ENCODE measurements at places on chromosomes 2 and 18.

- no peak for DNase-seq
These were observed 61.6 kb downstream of the ICOS start for GRCh38 chr2:203997980-203998809.

DNA sequence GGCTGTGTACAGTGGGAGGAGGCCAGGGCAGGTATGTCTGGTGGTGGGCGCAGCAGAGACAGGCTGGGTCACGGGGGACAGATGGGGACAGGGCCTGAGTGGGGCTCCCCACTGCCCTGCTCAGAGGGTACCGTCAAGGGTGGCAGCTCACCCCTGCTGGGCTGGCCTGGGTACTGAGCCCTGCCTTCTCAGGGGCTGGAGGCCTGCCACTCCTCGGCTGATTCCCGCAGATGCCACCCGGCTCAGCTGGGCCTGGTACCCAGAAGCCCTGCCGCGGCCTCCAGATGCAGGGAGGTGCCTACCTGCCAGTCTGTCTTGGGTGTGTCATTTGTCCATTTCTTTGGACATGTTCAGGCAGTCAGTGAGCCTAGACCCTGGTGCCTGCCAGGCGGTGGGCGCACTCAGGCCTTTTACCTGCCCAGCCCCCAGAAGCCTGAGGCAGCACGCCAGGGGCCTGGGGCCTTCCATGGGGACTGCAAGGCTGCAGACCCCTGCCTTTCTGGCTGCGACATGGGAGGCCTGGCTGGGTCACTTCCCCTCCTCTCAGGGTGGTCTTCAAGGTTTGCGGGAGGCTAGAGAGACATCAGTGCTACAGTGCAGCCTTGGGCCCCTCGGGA, 3.3 kb downstream of the SNORC start:
- DNase-seq = no peak

GRCh38 chr2:65802298-65802942, 370.0 kb upstream of the SPRED2 start:
- no peak for DNase-seq

- peak; percentile 19 for DNase-seq
These were observed 690.0 kb upstream of the PIK3C3 start for GRCh38 chr18:41265047-41265446.

GRCh38 chr2:137210039-137210438, 444.7 kb downstream of the THSD7B start:
- no peak for DNase-seq

- no peak for DNase-seq
These were observed 156.7 kb downstream of the SLC4A3 start for GRCh38 chr2:219784178-219784577.

DNA sequence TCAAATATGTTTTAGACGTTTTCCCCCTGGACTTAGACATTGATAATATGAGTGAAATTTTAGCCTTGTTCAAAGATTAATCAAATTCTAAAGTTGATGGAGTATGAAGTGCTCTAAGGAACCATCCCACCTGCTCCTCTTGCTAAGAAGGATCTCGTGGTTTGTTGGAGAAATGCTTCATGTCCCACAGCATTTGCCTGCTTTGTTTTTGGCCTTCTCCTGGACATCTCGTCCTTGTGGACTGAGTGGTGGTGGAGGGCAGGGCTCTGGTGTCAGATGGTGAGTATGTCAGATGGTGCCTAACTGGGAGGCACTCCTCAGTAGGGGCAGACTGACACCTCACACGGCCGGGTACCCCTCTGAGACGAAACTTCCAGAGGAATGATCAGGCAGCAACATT, 39.7 kb upstream of the KCNE4 start:
- DNase-seq = no peak

- DNase-seq = no peak
These were observed 115.7 kb upstream of the SPRED2 start for GRCh38 chr2:65548064-65548463.

- no peak for DNase-seq
These were observed 502.2 kb downstream of the NR4A2 start for GRCh38 chr2:155830351-155830750.

GRCh38 chr2:158610059-158610458, 153.3 kb downstream of the PKP4 start:
- no peak for DNase-seq

DNA sequence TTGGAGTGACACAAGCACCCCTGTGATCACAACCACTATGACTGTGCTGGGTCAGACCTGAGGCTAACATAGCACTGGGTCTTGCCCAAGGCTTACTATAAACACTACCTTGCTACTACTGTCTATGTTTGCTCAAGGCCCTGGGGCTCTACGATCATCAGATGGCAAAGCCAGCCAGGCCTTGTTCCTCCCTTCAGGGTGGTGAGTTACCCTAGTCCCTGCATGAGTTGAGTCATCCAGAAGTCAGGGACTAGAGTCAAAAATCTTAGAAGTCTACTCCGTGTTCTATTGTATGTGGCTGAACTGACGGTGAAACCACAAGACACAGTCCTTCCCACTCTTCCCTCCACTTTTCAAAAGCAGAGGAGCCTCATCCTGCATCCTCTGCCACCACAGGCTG, 551.2 kb upstream of the FSIP2 start:
- DNase-seq = no peak

DNA sequence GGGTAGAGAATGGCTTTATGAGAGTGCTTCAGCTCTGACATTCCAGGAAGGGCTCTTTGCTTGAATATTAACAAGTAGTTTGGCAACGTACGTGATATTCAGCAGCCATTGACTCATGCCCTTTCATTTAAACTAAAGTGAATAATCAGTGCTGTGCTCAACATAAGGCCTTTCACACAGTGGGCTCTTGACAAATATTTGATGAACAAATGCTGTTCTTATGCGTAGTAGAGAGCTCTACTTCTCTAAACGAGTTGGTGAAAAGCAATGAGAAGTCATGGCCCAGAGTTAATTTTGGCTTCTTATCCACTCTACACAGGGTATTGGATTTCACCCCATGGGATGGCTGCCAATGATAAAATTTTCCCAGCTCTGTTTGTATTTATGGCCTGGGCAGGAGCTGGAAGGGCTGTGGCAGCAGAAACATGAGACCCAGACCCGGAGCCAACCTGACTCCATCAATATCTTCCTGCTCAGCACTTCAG, 338.9 kb downstream of the CCDC85A start:
- DNase-seq = peak; percentile 10

DNA sequence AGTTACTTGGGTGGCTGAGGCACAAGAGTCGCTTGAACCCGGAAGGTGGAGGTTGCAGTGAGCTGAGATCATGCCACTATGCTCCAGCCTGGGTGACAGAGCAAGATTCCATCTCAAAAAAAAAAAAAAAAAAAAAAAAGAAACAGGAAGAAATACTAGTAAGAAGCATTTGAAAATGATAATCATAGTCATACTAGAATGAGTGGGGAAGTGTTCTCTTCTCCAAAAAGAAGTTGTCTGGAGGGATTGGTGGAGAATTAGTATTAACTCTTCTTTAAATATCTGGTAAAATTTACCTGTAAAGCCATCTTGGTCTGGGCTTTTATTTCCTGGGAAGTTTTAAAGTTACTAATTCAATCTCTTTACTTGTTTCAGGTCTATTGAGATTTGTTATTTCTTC, 131.8 kb downstream of the FAM210A start:
- no peak for DNase-seq

DNA sequence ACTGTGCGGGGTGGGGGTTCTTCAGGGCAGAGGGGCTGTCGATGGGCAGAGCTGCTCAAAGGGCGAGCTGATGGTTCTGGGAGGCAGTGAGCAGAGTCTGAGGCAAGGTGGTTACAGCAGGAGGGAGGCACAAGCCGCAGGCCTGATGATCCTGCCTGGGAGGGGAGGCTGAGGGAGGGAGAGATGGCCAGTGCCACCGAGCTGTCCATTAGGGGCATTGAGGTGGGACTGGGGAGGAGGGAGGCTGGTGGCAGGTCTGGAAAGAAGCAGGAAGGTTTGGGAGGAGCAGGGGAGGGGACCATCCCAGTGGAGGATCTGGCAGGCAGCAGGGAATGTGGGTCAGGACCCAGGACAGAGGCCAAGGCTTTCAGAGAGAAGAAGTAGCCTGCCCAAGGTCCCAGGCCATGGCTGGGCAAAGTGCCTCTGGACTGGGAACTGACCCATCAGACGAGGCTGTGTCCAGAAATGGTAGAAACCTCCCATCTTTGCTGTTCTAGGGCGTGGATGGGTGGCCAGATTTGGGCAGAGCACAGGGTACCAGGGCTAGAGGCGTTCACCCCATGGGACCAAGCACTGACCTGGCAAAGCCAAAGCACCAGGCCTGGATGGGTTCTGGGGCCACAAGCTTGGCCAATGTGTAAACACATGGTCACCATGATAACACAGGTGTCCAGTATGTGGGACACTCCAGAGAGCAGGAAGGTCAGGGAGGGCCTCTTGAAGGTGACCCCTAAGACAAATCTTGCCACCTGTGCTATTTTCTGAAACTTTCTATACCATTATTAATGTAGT, 55.5 kb downstream of the INHBB start:
- no peak for DNase-seq

DNA sequence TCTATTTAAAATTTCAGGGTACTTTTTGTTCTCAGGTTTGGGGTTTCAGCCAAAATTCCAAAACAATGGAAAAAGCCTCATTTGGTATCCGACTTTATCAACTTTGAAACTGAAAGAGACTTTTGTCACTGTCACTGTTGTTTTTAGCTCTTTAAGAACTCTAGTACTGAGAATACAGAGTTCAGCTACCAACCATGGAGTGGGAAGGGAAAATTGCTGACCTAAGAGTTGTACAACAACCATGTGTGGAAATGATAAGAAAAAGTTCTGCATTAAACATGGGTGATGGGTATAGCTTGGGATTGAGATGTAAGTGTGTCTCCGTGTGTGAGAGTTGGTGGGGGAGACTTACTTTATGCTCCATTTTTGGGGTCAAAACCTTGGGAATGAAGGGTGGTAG, 206.6 kb upstream of the LRATD1 start:
- no peak for DNase-seq

DNA sequence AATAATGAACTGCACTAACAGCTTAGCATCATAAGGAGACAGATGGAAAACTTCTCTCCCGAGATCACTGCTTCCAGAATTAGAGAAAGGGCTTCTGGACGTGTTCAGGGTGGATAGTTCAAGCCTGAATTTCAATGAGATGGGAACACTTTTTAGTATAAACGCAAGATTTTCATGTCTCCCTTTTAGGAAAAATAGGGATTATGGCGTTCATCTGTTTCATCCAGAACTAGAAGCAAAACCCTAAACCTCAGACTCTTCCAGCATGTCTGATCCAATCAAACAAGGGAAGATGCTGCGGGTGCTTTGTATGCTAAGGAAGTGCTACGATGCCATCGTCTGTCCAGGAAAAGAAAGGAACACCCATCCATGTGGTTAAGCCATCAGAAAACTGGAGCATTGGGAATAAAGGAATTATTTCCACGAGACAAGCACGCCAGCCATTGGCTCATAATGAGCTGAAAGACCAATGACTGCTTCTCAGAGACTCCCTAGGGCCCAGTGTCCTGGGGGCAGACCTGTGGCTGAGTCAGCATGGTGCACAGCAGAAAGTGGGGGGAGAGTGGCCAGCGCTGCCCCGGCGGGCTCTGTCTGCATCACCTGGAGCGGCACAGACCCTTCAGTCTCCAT, 65.9 kb upstream of the AFF3 start:
- DNase-seq = no peak

GRCh38 chr18:37378336-37379010, 187.1 kb downstream of the CELF4 start:
- DNase-seq = no peak

GRCh38 chr2:83757329-83757728, 701.8 kb downstream of the SUCLG1 start:
- no peak for DNase-seq

- DNase-seq = no peak
These were observed 3.0 kb upstream of the OSBPL1A start for GRCh38 chr18:24400587-24400986.

DNA sequence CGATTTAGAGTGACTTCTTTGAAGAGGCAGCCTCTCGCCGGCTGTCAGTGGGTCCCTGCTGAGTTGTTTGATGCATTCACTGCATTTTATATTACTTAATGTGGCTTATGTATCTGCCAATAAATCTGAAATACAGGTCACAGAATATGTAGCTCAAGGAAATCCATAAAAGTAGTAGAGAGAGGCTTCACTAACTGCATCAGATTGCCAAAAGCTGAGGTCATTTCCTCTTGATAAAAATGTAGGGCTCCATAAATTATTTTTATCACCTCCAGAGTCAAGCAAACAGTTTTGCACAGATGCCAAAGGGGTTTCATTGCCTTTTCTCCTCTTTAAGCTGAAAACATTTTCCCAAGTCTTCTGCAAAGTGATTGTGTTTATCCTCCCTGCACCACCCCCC, 36.5 kb upstream of the CCDC93 start:
- DNase-seq = peak; percentile 48

GRCh38 chr2:63364866-63365265, 223.4 kb downstream of the WDPCP start:
- DNase-seq = no peak

DNA sequence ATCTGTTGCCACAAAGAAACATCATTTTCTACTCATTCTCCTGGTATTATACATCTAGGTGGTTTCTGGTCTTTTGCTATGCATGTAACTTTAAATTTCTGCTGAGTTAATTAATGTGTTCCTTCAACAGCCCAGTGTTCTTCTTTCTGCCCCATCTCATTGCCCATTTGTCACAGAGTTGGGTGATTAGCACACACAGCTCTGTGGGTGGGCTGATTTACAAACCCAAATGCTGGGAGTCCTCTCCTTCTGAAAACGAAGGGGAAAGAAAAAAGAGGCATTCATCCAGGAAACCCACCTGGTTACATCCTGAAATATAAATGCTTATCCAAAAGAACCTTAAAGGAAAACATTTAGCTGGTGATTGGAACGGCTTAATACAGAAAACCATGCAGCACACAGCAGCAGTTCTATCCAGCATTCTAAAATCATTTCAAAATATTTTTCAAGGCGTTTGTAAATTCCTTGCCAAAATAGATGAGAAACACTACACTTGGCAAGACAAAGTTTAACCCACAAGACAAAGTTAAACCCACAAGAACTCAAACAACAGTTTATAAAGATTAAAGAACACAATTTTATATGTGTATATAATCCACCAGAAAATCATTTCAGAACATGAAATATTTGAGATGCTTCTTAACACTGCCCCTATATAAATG, 177.9 kb downstream of the ANTXR1 start:
- no peak for DNase-seq

GRCh38 chr2:182619276-182619675, 96.8 kb upstream of the DNAJC10 start:
- no peak for DNase-seq

Data from fibroblast of skin of left biceps (primary cell).